CD4-positive, alpha-beta T cell (primary cell): ENCODE measurements at places on chromosomes 12 and 14.

- H3K4me1 ChIP-seq, result peaks cover 6% of the 10 kb centered on the region
- no peak overlapping the region for H3K4me3 ChIP-seq
- no peaks in the 10 kb centered on the region for H3K36me3 ChIP-seq
- peak; percentile 8 for DNase-seq
- H3K27ac ChIP-seq, result no peak overlapping the region
Observed at GRCh38 chr14:104086661-104087461, 1.4 kb downstream of the ASPG start.

GRCh38 chr12:130120012-130120805, 42.1 kb upstream of the FZD10 start:
- H3K4me1 ChIP-seq, result no peaks in the 10 kb centered on the region
- H3K27me3 ChIP-seq, result no peaks in the 10 kb centered on the region
- no peaks in the 10 kb centered on the region for H3K36me3 ChIP-seq

- H3K36me3 ChIP-seq, result no peaks in the 10 kb centered on the region
- DNase-seq, result no peak
- no peak overlapping the region for H3K27ac ChIP-seq
- H3K4me3 ChIP-seq, result no peak overlapping the region
- no peaks in the 10 kb centered on the region for H3K4me1 ChIP-seq
- H3K27me3 ChIP-seq, result no peaks in the 10 kb centered on the region
Observed at GRCh38 chr12:91704446-91704845, 441.2 kb downstream of the BTG1 start.

DNA sequence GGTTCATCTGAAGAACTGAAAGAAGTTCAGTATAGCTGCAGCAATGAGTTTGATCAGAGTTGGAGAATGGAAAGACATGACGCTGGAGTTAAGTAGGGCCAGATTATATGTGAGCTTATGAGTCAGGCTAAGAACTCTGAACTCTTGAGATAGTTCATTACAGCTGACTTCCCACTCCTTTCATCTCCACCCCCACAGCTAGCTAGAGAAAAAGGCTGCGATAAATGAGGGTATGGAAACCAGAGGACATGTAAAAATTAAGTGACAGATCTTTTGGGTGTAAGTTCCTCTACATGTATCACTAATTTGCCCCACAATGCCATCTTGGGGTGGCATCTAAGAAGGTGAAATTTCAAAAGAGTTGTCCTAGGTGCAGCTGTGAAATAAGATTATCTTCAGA, 28.6 kb downstream of the PYM1 start:
- no peak overlapping the region for H3K27ac ChIP-seq
- H3K27me3 ChIP-seq, result no peaks in the 10 kb centered on the region
- H3K4me1 ChIP-seq, result no peaks in the 10 kb centered on the region
- peak; percentile 22 for DNase-seq

DNA sequence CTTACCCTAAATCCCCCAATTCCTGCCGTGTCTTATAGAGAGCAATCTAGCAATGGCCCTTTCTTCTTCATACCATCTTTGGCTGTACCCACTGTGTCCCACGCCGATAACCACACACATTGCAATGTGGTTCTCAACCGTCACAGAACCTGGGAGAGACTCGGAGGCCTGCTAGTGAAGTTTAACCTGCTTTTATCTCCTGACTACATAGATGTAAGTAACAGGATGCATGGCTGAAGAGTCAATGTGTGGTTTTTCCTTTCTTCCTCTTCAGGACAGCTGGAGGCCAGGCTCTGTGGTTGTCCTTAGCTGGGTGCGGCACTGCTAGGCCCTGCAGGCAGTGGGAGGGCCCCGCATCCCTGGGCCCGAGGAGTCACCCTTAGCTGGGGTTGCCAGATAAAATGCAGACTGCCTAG, 51.3 kb downstream of the ZNF664 start:
- no peak overlapping the region for H3K4me3 ChIP-seq
- no peaks in the 10 kb centered on the region for H3K36me3 ChIP-seq
- DNase-seq, result no peak
- H3K27me3 ChIP-seq, result no peaks in the 10 kb centered on the region

DNA sequence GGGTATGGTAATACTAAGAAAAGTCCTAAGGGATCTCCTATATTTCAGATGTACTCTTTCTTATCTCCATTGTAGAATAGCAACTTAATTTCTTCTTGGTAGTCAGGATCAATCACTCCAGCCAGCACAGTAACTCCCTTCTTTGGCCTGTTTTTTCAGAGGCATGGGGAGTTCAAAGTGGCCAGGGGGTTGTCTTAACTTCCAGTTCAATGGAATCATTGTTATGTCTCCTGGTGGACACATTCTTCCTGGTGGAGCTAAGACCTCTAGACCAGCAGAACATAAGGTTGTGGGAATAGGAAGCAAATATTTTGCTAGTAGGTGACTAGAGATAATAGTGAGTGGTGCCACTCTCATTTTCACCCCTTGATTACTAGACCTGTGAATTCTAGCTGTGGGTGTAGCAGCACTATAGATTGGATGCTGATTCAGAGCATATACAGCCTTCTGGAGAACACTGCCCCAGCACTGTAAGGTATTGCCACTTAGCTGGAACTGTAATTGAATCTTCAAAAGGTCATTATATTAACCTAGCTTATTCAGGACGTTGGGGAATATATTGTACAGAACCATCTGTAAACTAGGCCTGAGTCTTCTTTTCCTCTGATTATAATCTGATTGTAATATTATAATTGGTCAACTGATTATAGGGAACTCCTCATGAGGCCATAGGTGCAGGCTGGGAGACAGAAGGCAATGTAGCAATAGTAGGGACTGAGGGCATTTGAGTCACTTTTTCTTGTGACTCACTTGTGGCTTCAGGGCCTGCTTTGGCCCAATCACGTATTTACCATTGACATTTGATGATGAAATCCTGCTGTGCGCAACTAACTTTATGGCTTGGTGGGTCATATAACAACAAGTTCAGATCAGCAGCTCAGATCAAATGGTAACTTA, 60.2 kb upstream of the ATP2B1 start:
- DNase-seq, result no peak
- H3K27ac ChIP-seq, result no peak overlapping the region
- no peak overlapping the region for H3K4me3 ChIP-seq
- no peaks in the 10 kb centered on the region for H3K27me3 ChIP-seq

GRCh38 chr12:11722071-11722470, 72.6 kb downstream of the ETV6 start:
- no peak overlapping the region for H3K27ac ChIP-seq
- no peak overlapping the region for H3K4me3 ChIP-seq

DNA sequence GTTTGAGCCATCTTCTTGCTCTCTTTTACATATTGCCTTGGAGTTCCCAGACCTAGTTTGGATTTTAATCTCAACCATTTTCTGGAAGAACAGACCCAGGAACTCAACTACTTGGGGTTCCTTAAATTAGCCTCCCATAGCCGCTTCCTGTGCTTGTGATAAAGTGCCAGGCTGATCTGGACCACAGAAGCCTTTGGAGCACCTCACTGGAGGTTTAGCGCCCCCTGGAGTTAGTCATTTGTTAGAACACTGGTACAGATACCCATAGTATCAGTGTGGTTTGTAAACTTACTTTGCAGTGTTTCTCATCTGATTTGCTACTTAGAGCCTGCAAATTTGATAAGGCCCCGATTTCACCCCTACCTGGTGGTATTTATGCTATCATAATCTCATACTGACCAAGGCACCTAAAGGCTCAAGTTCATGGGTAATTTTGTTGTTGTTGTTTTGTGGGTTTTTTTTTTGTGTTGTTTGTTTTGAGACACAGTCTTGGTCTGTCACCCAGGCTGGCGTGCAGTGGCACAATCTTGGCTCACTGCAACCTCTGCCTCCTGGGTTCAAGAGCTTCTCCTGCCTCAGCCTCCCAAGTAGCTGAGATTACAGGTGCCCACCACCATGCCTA, 3.7 kb downstream of the UNC119B start:
- no peak overlapping the region for H3K27ac ChIP-seq
- peak; percentile 57 for DNase-seq
- peaks cover 30% of the 10 kb centered on the region for H3K4me1 ChIP-seq
- H3K36me3 ChIP-seq, result peaks cover 34% of the 10 kb centered on the region

GRCh38 chr12:46390881-46391280, 18.3 kb upstream of the SLC38A2 start:
- H3K36me3 ChIP-seq, result peaks cover 2% of the 10 kb centered on the region
- H3K27ac ChIP-seq, result no peak overlapping the region
- H3K27me3 ChIP-seq, result no peaks in the 10 kb centered on the region

DNA sequence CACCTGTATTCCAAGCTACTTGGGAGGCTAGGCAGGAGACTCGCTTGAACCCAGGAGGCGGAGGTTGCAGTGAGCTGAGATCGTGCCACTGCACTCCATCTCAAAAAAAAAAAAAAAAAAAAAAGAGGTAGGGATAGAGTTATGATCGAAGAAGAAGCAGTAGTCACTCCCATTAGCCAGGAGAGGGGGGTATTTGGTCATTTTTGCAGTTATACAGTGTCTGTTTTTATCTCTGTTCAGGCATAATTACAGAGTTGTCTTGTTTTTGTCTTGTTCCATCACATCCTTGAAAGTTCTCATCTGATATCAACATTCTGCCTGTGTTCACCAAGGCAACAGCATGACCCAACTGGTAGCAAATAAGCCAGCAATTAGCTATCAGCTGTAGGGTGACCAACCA, 98.5 kb upstream of the TMPO start:
- no peak for DNase-seq
- no peaks in the 10 kb centered on the region for H3K27me3 ChIP-seq
- H3K36me3 ChIP-seq, result no peaks in the 10 kb centered on the region
- H3K27ac ChIP-seq, result no peak overlapping the region
- no peak overlapping the region for H3K4me3 ChIP-seq
- H3K4me1 ChIP-seq, result no peaks in the 10 kb centered on the region

GRCh38 chr12:94987801-94988200, 15.7 kb downstream of the NDUFA12 start:
- no peak for DNase-seq
- H3K4me3 ChIP-seq, result no peak overlapping the region
- peaks cover 62% of the 10 kb centered on the region for H3K4me1 ChIP-seq
- no peaks in the 10 kb centered on the region for H3K27me3 ChIP-seq
- H3K36me3 ChIP-seq, result peaks cover 24% of the 10 kb centered on the region

GRCh38 chr14:99270458-99271220, 1.4 kb downstream of the BCL11B start:
- H3K4me3 ChIP-seq, result peak overlapping the region; percentile 97
- peak overlapping the region; percentile 49 for H3K27ac ChIP-seq
- H3K27me3 ChIP-seq, result no peaks in the 10 kb centered on the region
- H3K36me3 ChIP-seq, result peaks cover 6% of the 10 kb centered on the region
- DNase-seq, result no peak

DNA sequence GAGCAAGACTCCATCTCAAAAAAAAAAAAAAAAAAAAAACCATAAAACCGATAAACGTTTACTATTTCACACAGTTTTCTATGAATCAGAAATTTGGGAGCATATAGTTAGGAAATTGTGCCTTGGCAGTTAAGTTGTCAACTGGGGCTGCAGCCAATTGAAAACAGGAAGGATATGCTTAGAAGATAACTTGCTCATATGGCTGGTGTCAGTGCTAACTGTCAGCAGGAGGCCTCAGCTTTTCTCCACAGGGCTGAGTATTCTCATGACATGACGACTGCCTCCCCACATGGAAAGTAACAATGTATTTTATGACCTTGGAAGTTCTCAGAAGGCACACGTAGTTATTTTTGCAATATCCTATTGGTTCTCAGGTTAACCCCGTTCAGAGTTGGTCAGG, 29.6 kb upstream of the OR5AU1 start:
- H3K4me3 ChIP-seq, result no peak overlapping the region
- no peaks in the 10 kb centered on the region for H3K4me1 ChIP-seq
- H3K36me3 ChIP-seq, result no peaks in the 10 kb centered on the region
- H3K27me3 ChIP-seq, result no peaks in the 10 kb centered on the region
- no peak overlapping the region for H3K27ac ChIP-seq

DNA sequence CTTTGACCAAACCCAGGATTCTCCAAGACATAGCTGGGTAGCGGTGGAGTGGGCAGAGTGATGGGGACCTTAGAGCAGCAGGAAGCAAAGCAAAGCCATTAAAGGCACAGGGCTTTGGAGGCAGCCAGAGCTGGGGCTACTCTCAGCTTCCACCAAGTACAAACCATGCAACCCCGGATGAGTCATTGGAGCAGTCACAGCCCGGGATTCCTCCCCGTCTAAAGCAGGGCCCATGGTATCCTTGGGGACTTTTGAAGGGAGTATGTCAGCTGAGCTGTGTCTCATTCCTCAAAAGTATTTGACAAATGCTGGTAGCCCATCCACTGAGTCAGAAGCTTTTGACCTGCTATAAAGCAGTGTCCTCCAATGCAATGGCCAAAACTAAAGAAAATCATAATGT, 9.7 kb upstream of the IFI27 start:
- H3K27ac ChIP-seq, result no peak overlapping the region
- no peaks in the 10 kb centered on the region for H3K4me1 ChIP-seq
- no peak overlapping the region for H3K4me3 ChIP-seq
- no peak for DNase-seq
- H3K27me3 ChIP-seq, result no peaks in the 10 kb centered on the region
- H3K36me3 ChIP-seq, result no peaks in the 10 kb centered on the region

DNA sequence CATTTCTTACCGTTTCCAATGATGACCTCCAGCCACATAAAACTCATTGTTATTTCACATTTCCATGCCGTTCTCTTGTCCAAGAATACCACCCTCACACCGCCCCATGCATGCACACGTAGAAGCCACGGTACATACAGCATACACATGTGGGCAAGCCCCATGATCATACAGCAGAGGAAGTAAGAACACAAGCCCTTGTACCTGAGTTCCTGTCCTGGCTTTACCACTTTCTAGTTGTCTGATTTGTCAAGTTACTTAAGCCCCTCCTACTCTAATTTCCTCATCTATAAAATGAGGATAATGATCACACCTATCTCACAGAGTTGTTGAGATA, 59.9 kb downstream of the DUSP16 start:
- DNase-seq, result peak; percentile 54
- no peak overlapping the region for H3K4me3 ChIP-seq
- peak overlapping the region; percentile 30 for H3K27ac ChIP-seq

GRCh38 chr12:132886529-132887477, 602 bp downstream of the CHFR start:
- no peaks in the 10 kb centered on the region for H3K27me3 ChIP-seq
- H3K4me3 ChIP-seq, result peak overlapping the region; percentile 59
- peak overlapping the region; percentile 77 for H3K27ac ChIP-seq
- DNase-seq, result no peak
- peaks cover 25% of the 10 kb centered on the region for H3K4me1 ChIP-seq

DNA sequence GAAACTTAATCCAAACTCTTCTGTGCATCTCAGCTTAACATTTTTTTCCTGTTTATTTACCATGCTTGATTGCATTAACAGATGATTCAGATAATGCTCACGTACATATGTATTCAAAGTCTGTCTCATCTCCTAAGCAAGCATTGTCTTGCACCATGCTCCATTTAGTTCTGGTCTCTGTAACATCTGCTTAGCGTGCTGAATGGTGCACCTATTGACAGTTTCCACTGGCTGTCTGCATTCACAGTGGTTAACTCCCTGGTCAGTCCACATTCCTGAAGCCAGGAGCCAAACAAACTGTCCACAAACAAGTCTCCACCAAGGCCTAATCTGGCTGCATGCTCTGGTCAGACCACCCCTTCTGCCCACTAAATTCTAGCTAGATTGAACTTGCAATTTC, 83.9 kb downstream of the KNTC1 start:
- no peak overlapping the region for H3K27ac ChIP-seq
- peaks cover 35% of the 10 kb centered on the region for H3K36me3 ChIP-seq
- no peaks in the 10 kb centered on the region for H3K27me3 ChIP-seq
- no peaks in the 10 kb centered on the region for H3K4me1 ChIP-seq
- DNase-seq, result no peak
